CD4-positive, alpha-beta T cell treated with Interleukin-21 for 1 hour (primary cell): ENCODE measurements at places on chromosomes 7 and 10.

DNA sequence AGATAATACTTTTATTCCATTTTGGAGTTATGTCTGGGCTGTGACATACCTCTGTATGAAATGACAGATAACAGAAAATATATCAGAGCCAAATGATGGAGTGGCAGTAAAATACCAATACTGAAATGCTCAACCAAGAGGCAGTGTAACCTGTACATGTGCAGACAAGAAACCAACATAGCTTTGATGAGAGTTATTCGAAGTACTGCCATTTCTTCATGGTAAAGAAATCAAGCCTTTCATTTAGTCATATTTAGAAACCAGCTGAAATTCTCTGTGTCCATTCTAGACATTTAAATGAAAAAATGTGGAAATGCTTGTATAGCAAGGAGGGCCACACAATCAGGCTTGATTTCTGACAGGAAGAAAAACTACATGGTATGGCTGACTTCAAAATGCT, 127.1 kb upstream of the PTPRZ1 start:
- DNase-seq: no peak

DNA sequence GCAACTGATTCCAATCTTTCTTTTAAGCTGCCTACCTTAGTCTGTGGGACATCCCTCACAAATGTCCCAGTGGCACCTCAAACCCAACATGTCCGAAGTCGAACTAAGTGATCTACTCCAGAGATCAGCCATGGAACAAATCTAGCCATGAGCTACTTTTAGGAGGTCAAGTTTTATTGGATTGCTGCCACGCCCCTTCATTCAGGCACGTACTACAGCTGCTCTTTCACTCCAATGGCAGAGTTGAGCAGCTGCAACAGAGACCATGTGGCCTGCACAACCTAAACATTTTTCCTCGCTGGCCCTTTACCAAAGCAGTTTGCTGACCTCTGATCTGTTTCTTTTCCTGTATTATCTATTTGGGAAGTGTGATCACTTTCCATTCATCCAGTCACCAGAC, 192.4 kb upstream of the CDCA7L start:
- DNase-seq: no peak

DNA sequence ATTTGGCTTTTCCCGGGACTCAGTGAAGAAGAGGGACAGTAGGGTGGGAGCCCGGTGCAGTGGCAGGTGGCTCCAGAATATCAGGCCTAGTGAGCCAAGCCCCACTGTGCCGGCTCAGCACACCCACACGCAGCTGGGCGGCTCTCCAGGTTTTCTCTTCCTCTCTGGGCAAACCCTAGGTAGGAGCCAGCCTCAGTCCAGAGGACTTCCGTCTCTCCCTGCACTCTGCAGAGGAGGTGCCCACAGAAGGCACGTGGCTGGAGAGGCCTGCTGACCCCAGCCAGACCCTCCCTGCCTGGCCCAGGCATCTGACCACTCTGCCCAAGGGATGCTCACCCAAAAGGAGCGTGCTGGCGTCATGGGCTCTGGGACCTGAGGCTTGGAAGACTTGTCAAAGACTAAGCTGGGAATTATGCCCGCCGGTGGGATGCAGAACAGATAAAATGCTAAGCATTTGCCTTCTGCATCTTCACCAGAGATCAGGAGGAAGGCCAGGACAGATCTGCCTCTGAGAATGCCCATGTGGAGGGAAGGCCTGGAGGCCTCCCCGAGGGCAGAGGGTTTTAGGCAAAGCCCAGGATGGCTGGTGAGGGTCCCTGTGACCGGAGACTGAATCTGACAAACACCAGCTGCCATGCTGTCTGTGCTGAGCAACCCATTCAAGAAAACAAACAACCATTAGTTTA, 40.2 kb downstream of the TCERG1L start:
- no peak for DNase-seq

- DNase-seq: no peak
Observed at GRCh38 chr10:44981172-44982113, 2.8 kb upstream of the DEPP1 start.

GRCh38 chr7:147432079-147432478, 1158.5 kb upstream of the C7orf33 start:
- no peak for DNase-seq
